ENCODE measurements at places on chromosomes 12 and 14.

DNA sequence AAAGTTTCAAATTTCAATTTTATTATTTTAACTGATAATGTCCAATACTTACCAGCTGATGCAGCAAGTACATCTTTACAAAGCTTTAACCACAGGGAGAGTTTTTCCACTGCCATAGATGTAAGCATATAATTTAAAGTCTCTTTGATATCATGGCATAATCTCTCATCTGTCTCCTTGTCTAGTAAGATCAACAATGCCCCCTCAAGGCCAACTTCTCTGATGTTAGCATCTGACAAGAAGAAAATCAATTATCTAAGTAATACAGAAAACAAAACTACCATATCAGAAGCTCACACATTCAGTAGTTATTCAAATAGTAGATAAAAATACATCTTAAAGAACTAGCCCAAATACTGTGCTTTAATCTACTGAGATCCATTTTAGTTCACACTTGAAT is 94.2 kb downstream of the HEATR5A start:
- no peak for DNase-seq

DNA sequence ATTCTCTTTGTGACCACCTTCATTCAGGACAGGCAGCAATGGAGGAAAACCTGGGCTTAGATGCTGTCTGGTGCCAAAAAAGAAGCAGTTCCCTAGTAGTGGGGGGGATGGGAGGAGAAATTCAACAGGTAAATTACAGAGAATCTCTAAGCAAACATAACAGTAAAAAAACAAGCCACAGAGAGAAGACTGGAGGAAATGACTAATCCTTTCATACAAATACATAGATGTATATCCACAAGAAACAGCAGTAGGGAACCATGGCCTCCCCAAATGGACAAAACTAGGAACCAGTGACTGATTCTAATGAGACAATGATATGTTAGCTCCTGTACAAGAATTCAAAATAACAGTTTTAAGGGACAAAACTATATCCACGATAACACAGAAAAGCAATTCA is 513.0 kb downstream of the NAV3 start:
- DNase-seq: no peak

DNA sequence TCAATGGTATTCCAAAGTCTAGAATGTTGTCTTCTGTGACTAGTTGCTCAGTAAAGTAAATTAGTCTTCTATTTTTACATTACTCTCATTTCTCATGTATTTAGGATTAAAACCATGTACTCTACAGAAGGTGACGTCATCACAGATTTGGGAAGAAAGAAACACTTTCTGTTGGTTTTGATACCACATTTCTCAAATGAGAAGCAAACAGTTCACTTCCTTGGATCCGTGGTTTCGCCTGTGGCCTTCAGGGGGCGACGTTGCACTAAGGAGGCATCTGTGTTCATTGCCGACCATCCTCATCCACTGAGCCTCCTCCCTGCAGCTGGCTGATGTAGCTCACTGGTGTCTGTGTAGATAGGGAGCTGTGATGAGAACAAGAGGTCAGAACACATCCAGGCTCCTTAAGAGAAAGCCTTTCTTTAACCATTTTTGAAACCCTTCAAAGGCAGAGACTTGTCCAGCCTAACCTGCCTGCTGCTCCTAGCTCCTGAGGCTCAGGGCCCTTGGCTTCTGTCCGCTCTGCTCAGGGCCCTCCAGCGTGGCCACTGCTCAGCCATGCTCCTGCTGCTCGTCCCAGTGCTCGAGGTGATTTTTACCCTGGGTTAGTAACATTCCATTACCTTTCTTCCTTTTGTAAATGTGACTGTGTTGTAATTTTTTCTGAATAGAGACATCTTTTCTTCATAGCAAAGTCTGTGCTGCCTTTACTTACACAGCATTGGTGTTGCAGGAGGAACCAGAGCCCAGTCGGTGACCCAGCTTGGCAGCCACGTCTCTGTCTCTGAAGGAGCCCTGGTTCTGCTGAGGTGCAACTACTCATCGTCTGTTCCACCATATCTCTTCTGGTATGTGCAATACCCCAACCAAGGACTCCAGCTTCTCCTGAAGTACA is 220.6 kb upstream of the OR4E1 start:
- DNase-seq: no peak

GRCh38 chr12:121287267-121287954 is 9.1 kb downstream of the CAMKK2 start:
- no peak for DNase-seq

- no peak for DNase-seq
These were observed 15.4 kb downstream of the LLPH start for GRCh38 chr12:66115071-66115600.

Measured in LNCaP clone FGC (cell line).